ENCODE measurements at places on chromosomes 3 and 15. TPM values are rescaled to one million over a fixed set of nuclear protein-coding genes. Genes with fewer than 3 reads are reported as not detected.

- no peak for DNase-seq
These were observed 127.8 kb upstream of the LRRFIP2 start for GRCh38 chr3:37301980-37302708.

DNA sequence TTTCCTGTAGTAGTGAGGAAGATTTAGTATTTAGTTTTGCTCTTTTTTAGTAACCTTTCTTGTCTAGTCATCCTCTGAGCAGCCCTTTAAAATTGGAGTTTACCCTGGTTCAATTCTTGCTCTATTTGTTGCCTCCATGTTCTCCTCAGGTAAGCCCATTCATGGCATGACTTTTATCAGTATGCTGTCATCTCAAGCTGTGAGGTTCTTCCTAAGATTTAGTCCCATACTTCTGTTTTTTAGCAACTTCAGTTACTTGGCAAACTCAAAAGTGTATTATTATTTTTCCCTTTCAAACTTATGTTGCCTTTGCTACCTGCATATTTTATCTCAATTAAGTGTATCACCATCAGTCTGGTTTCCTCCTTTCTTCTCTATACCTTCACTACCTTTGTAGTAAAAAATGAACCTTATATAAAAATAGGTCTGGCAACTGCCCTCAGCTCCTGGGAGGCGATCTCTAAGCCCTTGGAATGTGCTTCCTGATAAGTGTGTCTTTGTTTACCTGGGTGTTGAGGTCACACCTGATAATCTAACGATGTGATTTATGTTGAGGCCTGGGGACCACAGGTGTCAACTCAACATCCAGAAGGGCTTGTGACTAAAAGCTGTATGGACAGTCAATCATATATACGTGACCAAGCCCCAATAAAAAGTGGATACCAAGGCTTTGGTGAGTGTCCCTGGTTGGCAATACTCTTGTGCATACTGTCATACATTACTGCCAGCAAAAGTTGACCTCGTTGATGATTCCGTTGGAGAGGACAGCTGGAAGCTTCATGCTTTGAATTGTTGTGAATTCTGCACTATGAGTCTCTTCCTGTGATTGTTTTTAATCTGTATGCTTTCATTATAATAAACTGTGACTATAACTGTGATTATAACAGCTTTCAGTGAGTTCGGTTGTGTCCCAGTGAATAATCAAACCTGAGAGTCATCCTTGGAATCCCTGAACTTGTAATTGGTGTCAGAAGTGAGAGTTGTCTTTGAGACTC lies 3.9 kb downstream of the NSUN3 start:
- no peak for DNase-seq

DNA sequence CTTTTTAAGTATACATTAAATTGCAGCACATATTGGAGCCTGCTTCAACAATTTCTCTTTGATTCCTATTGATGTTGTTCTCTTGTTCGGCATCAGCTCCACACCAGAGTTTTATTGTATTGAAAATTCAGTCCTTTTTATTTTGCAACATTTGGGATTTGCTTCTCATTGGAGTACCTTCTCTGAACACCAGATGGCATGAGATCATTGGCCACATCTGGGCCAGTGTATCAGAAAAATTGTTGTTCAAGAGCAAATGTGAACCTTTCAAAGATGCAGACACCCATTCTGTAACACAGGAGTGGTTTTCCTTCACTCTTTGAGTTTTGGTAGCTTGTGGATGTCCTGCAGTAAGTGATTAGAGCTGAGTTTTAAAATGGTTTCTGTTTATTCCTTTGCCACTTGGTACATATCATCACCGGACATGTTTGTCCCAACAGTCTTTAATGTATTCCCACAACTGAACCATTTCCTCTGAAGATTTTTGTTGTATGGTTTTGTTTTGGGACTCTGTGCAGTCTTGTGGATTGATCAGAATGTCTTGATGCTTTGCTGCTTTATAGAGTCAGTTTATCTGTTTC lies 96.1 kb downstream of the MCTP2 start:
- no peak for DNase-seq

DNA sequence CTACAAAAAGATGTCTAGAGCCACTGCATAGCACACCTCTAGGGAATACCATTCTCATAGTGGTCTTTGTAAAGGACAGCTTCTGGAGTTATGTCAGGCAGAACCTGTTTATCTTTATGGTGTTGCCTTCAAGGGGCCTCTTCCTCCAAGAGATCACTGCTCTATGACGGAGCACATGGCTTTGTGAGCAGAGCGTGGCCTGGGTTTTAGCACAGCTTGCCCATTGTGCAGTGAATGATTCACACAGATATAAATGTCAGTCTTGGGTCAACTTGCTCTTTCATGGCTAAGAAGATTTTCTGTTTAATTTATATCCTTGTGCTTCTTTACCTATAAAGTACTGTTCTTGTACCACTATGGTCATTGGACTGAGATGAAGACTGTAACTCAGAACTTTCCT lies 41.5 kb upstream of the RBMS3 start:
- DNase-seq, result no peak

DNA sequence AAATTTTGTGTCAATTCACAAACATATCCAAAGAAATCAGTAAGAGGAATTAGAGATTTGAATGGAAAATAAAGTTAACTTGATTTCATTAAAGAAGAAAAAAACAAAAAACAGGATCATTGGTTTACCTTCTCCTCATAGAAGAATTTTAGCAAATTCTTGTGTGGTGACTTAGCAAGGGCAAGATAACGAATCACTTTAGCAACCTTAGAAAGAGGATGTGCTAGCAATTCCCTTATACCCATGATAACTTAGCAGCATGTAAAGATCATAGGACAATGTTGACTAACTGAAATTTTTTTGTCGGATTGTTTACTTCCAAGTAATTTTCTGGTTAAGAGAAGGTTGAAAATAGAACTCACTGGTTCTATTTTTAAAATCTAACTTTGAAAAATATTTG lies 609.3 kb downstream of the GBE1 start:
- no peak for DNase-seq

- no peak for DNase-seq
These were observed 158.3 kb downstream of the SLCO3A1 start for GRCh38 chr15:92011611-92012367.

DNA sequence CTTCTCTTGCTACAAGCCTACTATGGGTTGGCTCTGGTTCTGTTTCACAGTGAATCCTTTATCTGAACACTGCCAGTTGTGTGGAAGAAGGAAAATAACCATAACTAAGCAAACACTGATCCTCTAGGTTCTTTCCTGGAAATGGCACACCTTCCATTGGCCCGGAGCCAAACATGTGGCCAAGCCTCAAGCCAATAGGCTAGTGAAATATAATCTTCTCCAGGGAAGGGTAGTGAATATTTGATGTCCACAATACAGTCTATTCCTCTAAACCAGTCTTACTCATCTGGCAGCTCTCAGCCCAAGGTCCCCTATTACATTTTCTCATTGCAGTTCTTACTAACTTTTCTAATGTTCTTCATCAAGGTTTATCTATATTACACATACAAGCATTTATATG lies 921.3 kb downstream of the TUSC7 start:
- DNase-seq, result no peak

GRCh38 chr15:50280271-50280670 lies 14.7 kb upstream of the HDC start:
- no peak for DNase-seq

GRCh38 chr15:56693761-56694160 lies 39.5 kb downstream of the ZNF280D start:
- no peak for DNase-seq

DNA sequence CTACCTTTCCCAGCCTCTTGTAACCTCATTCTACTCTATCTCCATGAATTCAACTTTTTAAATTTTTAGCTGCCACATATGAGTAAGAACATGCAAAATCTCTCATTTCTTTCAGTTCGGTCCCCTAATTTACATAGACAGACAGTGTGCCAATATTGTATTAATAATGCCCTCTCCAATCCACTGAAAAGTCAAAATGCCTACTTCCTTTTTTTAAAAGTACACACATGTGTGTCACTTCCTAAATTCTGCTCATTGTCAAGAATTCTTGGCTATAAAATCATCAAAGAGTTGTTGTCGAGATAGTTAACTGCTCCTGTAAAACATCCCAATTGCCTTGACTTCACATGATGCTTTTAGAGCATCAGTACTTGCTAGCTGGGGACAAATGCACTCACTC lies 84.2 kb upstream of the IL12A start:
- no peak for DNase-seq

DNA sequence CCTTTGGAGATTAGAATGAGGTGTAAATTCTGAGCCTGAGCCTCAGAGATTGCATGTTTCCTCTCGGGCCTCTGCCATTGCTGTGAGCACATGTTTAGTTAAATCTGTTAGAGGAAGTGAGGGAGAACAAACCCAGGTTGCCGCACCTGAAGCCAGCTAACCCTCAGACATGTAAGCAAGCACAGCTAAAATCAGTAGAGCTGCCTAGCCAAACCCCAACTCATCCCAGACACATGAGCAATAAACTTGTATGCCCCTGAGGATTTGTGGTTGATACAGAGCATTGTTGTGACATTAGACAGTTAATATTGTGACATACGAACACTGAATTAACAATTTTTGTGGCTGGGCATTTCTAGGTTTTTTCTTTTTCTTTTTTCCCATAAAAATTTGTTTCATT lies 41.9 kb downstream of the NMD3 start:
- DNase-seq, result no peak

- no peak for DNase-seq
These were observed 3.6 kb downstream of the CEP19 start for GRCh38 chr3:196708467-196708866.

DNA sequence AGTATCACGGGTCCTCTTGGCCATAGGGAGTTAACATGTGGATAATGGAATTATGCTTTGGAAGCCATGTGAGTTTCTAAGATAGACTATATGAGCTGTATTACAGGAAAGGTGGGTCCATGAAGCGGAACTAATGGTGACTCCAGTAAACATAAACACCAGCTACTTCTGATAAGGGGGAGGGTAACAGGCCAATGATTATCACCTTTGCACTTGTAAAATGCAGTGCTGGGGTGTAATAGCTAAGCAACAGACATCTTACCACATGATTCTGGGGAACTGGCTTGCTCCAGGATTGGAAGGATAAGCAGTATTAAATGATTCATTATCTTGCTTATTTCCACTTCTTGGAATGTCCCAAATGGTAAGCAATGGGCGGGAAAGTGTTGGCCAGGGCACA lies 61.4 kb upstream of the CD47 start:
- DNase-seq, result no peak

GRCh38 chr3:171056528-171056927 lies 30.0 kb upstream of the SLC2A2 start:
- no peak for DNase-seq

GRCh38 chr3:149224736-149225594 lies 3.3 kb upstream of the CP start:
- DNase-seq, result no peak

DNA sequence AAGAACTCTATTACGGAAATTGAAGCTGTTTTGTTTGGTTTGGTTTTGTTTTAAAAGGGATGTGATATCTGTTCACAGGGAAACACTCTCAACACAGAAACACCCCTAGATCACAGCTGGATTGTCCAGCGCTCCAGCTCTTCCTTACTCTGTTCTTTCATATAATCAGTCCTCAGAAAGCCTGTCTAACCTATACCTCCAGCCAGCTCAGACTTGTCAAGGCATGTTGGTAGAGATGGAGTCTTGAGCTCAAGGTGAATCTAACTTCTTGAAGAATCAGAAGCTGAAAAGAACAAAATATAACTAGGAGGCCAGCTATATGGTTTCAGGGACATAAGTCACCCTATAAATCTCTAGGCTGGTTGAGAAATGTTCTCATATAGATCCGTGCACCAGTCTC lies 110.2 kb upstream of the EPHA3 start:
- DNase-seq, result no peak

- no peak for DNase-seq
These were observed 25.4 kb upstream of the SPPL2A start for GRCh38 chr15:50790778-50791453.

- no peak for DNase-seq
These were observed 202.9 kb upstream of the PROK2 start for GRCh38 chr3:71987828-71988227.

GRCh38 chr3:114375608-114376421 lies 82.0 kb downstream of the TIGIT start:
- no peak for DNase-seq

GRCh38 chr3:143699424-143699823 lies 148.8 kb downstream of the SLC9A9 start:
- no peak for DNase-seq

DNA sequence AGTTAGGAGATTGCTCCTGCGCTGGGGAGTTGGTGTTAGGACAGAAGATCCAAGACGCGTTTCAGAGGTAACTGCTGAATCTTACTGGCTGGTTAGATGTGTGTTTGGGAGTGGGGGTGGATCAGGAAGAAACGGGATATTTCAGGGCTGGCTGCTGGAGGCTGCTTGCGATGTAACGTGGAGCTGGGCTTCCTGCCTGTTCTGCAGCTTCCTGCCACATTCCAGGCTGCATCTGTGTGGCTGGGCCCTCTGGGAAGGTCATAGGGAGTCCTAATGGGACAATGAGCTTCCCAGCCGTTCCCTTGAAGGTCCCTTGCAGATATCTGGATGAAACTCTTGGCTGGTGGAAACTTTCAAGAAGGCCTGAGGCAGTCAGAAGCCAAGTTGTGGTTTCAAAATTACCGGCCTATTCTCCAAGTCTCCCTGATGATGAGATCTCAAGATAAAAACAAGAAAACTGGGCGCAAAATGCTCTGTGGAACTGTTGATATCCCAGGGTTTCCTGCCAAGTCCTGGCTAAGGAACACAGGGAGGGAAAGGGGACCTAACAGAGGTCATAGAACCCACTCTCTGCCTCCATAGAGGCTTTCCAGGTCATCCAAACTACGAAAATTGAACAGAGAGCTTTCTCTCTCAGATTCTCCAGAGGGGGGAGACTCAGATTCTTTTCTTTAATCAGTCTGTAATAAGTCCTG lies 67.0 kb downstream of the NOX5 start:
- DNase-seq, result peak; percentile 76

DNA sequence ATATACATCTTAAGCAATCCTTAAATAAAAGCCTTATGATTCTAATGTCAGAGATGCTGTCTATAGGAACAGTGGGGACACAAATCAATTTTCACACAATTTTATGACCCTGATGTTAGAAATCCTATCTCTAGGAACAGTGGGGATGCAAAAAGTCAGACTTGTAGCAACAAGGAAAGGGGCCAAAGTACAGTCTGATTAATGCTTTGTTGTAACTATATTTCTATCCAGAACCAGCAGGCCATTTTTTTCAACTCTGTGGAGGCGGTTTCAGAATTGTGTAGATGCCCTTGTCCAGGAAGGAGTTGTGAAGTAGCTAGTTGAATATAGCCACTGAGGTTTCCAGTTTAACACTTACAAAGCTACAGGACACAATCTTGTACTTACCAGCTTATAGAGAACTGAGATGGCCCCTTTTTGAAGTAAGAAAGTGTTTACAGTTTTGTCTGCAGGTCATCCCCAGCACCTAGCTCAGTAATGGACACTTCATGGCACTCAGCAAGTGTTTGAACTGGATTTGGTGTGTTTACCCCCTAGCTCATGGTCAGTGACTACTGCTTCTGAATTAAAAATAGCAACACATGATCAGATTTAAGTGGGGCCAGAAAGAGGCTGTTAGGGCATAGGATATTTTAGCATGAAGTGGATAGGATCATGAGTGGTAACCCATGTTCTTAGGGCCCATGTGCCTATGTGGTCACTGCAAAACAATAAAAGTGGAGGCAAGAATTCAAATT lies 54.3 kb downstream of the RAB7A start:
- no peak for DNase-seq

The AMT gene
- 40.9 TPM for total RNA-seq

The WNT5A gene
- total RNA-seq, result 5.9 TPM

The GXYLT2 gene
- total RNA-seq, result 14.8 TPM

The NR2E3 gene
- total RNA-seq, result 0.26 TPM

The CD276 gene
- total RNA-seq, result 31.1 TPM

The BAHD1 gene
- total RNA-seq, result 16.8 TPM

The MINAR1 gene
- 0.07 TPM for total RNA-seq

The GNAT1 gene
- total RNA-seq, result not detected

The PCYT1A gene
- total RNA-seq, result 97.6 TPM

The VPS13C gene
- 32.3 TPM for total RNA-seq

The LRTM1 gene
- total RNA-seq, result not detected
